ENCODE measurements at places on chromosomes 6 and 20.

- no peak for DNase-seq
Measured at GRCh38 chr20:63065911-63066310, 59.1 kb upstream of the BHLHE23 start.

- DNase-seq = no peak
Measured at GRCh38 chr6:33755070-33755869, 8.6 kb upstream of the IP6K3 start.

DNA sequence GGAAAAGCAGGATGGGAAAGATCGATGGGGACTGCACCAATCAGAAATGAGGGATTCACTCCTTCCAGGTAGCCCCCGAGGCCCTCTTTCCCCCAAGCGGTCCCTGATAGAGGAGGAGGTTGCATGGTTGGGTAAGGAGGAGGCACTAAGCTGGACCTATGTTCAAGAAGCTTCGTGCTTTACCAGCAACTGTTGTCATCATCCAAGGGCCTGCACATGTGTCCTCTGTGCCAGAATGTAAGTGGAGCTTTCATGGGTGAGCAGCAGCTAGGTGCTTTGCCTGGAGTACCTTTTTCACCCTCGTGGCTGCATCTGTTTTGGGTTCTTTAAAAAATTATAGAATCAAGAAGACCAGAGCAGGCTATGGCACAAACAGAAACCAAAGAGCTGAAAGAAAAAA, 54.0 kb downstream of the GMPR start:
- no peak for DNase-seq

DNA sequence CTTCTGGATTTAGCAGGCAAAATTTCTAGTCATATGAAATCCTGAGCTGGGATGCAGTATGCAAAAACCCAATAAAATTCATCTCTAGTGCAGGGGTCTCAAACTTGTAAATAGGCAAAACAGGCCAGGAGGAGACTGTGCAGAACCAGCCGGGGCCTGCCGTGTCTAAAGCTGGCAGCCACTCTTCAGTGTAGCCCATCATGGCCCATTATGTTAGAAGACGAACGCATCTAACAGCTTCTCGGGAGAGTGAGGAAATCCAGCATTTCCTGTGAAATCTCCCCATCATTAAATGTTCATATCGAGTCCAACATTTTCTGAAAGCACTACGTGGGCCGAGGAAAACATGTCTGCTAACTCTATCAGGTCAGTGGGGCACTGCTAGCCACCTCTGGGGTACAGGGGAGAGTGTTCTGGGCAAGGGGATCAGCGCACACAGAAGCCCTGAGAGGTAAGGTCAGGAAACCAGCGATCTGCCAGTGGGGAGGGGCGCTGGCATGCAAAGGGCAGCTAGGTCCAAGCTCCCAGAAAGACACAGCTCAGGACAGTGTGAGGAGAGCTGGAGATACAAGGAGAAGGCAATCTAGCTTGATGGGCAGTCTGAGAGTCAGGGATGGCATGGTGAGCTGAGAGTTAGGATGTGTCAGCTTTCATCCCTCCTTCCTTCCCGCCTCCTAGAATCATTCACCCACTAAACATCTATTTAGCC, 144.2 kb downstream of the PREX1 start:
- no peak for DNase-seq

DNA sequence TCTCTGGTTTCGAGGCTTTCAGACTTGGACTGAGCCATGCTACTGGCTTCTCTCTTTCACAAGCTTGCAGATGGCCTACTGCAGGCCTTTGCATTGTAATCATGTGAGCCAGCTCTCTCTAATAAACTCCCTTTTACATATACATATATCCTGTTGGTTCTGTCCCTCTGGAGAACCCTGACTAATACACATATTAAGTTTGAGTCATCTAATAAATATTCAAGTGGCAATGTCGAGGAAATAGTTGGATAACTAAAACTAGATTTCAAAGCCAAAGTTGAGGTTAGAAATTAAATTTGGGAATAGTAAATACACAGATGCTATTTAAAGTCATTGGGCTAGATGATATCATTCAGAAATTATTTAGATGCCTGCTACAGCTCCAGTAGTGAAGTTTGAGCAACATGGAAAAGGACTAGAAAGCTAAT, 1343.4 kb downstream of the GRIK2 start:
- DNase-seq = no peak

DNA sequence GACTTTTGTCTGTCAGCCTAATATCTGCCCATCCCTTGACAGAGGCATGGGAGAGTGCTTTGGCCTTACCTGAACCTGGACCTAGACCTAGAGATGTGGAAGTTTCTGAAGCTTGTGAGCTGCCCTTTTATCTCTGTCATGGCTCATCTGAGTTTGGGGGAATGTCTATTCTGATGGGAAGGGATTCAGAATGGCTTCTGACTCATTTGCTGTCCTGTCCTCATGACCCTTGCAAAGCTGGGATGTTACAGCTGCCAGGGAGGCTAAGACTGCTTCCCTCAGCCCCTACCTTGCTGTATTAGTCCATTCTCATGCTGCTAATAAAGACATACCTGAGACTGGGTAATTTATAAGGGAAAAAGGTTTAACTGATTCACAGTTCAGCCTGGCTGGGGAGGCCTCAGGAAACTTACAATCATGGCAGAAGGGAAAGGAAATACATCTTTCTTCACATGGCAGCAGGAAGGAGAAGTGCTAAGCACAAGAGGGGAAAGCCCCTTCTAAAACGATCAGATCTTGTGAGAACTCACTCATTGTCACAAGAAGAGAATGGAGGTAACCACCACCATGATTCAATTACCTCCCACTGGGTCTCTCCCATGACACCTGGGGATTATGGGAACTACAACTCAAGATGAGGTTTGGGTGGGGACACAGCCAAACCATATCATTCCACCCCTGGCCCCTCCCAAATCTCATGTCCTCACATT, 252.2 kb downstream of the ERMARD start:
- DNase-seq = no peak

GRCh38 chr20:1625083-1625690, 5.4 kb upstream of the SIRPB1 start:
- no peak for DNase-seq

DNA sequence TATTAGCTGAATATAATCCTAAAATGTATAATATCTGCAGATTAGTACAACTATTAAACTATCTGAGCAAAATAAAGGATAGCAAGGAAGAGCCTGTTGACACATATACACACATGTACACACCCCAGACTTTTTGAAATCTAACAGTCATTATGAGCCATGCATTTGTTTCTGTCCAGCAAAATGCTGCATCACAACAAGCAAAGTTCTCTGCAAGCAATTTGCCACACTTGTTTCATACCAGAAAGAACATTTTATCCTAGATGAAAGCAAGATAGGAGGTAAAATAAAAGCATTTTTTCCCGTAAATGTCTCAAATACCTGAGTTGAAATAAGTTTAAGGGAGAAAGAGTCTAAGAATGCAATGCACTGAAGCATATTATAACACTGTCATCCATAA, 145.2 kb downstream of the COL21A1 start:
- no peak for DNase-seq

GRCh38 chr6:97687916-97688315, 404.9 kb upstream of the MMS22L start:
- DNase-seq = no peak

DNA sequence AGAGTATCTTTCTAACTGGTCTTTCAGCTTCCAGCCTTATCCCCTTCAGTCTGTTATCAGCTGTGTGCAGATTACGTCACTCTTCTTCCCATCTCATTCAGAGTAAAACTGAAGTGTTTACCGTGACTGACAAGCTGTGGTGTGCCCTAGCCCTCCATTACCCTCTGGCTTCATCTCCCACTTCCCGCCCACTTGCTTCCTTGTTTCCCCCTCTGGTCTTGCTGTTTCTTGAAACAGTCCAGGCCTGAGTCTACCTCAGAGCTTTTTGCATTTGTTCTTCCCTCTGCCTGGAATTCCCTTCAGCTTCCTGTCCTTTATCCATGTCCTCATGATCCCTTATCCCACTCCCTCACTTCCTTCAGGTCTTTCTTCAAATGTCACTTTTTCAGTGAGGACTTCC, 66.9 kb downstream of the CARMIL1 start:
- DNase-seq = no peak

- no peak for DNase-seq
Measured at GRCh38 chr6:157490611-157491269, 109.8 kb downstream of the ZDHHC14 start.

- no peak for DNase-seq
Measured at GRCh38 chr6:36039112-36039511, 11.5 kb downstream of the MAPK14 start.

DNA sequence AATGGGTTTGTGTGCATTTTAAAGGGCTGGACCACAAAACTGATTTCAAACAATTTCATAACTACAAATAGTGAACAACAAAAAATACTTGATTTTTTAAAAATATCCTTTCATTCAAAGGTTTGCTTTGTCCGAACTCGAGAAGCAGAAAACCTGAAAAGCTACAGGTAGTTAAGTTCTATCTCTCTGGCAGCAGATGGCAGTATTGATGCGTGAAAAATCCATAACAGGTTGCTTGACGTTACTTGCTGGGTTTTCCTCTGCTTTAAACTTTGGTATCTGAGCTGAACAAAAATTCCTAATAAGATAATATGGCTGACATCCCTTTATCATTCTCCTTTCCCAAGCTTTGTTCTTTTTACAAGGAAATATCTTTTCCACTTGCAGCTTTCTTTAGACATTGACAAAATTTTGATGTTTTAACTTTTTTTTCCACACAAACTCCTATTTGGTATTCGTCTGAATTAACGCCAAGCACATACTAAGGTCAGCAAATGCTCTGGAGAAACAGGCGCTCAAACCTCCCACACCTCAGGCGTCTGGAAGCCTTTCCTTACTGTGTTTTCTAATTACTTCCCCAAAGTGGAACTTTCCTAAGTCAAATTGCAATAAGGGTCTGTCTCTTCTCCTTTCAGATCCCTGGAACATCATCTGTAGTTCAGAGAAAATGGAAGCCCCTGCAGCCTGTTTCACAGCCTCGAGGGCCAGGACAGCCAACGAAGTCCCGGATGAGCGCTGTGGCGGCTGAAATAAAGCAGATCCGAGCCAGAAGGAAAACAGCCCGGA, 50.3 kb upstream of the GFRAL start:
- no peak for DNase-seq

DNA sequence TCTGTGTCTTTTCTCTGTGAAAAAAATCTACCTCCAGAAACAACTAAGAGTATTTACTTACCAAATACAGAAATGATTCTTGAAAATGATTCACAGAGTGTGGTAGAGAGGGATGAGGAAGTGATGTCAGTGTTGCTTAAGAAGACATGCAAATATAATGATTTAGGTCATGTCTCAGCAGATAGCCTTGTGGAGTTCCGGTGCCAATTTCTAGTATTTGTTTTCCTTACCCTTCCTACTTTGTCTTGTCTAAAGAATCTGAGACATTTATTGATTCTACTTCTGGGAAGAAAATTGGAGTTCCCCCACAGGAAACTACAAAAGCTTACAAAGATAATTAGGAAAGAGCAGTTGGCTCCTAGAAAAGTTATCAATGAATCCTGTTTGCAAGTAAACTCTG, 68.8 kb downstream of the GJA1 start:
- no peak for DNase-seq

- no peak for DNase-seq
Measured at GRCh38 chr6:10323018-10323417, 91.9 kb downstream of the TFAP2A start.

DNA sequence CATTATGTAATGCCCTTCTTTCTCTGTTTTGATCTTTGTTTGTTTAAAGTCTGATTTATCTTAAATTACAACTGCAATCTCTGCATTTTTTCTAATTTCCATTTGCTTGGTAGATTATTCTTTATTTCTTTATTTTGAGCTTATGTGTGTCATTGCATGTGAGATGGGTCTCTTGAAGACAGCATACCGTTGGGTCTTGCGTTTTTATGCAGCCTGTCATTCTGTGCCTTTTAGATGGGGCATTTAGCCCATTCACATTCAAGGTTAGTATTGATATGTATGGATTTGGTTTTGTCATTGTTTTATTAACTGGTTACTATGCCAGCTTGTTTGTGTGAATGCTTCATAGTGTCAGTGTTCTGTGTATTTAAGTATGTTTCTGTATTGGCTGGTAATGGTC, 84.9 kb upstream of the HMGCLL1 start:
- no peak for DNase-seq

DNA sequence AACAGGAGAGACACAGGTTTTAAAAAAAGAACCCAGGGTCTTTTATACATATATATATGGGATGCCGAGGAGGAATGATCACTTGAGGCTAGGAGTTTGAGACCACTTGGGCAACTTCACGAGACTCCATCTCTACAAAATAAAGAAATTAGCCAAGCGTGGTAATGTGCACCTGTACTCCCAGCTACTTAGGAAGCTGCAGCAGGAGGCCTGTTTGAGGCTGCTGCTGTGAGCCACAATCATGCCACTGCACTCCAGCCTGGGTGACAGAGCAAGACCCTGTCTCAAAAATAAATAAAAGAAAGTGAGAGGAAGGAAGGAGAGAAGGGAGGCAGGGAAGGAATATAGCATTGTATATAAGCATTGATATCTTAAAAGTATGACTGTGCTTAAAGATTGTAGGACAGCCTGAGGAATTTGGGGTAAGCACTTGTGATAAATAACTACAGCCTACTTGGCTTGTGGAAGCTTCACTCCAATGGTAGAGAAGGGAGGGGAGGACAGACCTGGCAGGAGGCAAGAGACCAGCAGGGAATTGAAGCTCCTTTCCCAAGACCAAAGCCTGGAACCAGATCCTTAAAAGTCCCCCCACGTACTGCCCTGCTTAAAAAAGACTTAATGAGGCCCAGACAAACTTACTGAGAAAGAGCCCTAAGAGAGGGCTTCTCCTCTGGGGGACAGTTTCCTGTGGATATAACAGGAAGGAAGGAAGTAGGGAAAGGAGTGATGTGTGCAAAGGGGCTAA, 2.5 kb upstream of the SNTA1 start:
- no peak for DNase-seq

DNA sequence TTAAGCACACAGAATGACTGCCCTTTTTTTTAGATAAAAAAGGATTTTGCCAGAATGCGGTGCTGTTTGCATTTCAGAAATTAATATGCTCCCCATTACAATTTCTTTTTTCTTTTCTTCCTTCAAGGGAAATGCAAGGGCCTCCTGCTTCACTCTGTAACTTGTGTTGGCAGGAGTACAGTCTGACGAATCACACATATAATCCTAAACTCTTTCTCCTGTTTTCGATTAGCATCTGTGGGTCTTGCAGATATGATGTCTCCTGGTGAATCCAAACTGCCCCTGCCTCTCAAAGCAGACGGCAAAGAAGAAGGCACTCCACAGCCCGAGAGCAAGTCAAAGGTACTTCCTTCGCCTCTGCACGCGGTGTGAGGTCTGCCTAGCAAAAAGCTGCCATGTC, 149.5 kb downstream of the TMEM242 start:
- no peak for DNase-seq

DNA sequence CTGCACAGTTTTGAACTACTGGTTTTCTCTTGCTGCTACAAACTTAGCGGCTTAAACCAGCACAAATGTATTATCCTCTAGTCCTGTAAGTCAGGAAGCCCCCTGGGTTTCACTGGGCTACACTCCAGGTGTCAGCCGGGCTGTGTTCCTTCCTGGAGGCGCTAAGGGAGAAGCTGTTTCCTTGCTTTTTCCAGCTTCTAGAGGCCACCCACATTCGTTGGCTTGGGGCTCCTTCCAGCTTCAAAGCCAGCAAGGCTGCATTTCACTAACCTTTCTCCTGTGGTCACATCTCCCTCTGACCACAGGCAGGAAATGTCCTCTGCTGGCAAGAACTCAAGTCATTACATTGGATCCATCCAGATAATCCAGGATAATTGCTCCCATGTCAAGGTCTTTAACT, 350.6 kb upstream of the PLCB4 start:
- no peak for DNase-seq

Data from stimulated activated CD4-positive, alpha-beta T cell treated with anti-CD3 and anti-CD28 coated beads, Interleukin-12 subunit alpha, Interleukin-12 subunit beta, amount 100 ng/mL, for 48 hours (primary cell).